ENCODE measurements at places on chromosomes 2 and 18. TPM values are rescaled to one million over a fixed set of nuclear protein-coding genes. Genes with fewer than 3 reads are reported as not detected.

CCDC121 gene
- 0.67 TPM for polyA plus RNA-seq

LYPD1 gene
- polyA plus RNA-seq: 66.2 TPM

SLC14A1 gene
- 18.3 TPM for polyA plus RNA-seq

TCF23 gene
- not detected for polyA plus RNA-seq

EML4 gene
- 24.8 TPM for polyA plus RNA-seq

CYTIP gene
- not detected for polyA plus RNA-seq

ALPI gene
- polyA plus RNA-seq: not detected

SMAD7 gene
- 17.9 TPM for polyA plus RNA-seq

MYO5B gene
- 0.24 TPM for polyA plus RNA-seq

PRKAG3 gene
- polyA plus RNA-seq: not detected

DCDC2C gene
- not detected for polyA plus RNA-seq

MBP gene
- polyA plus RNA-seq: 0.72 TPM

GRCh38 chr2:45184606-45185005, 175.4 kb upstream of the SIX2 start:
- peak; percentile 61 for DNase-seq

DNA sequence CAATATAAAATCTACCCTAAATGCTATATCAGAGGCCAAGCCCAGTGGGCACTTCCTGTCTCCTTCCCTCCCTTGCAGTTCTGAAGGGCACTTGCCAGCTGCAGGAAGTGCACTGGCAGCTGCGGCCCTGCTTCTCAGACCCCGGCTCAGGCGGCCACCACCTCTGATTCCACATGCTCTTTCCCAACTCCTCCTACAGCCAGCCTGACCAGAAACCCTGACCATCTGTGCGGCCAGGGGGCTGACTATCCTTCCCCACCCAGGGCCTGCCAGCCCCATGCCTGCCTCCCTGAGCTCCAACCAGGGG, 88.6 kb downstream of the ZBTB7C start:
- DNase-seq: no peak

DNA sequence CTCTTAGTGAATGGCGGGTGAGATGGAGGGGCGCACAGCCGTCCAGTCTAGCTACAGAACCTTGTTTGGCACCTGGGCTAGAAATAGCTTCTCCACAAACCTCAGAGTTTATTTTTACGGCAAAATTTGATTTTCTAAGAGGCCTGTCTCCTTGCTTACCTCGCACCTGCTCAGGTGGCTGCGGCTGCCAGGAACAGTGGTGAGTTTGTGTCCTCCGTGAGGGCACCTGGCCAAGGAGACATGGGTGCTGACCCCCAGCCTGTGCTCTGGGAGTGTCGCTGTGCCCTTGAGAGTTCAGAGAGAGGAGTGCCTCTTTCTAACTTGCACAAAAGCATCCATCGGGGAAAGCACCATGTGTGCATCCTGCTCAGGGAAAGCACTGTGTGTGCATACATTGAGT, 97.2 kb downstream of the KLHL29 start:
- no peak for DNase-seq

DNA sequence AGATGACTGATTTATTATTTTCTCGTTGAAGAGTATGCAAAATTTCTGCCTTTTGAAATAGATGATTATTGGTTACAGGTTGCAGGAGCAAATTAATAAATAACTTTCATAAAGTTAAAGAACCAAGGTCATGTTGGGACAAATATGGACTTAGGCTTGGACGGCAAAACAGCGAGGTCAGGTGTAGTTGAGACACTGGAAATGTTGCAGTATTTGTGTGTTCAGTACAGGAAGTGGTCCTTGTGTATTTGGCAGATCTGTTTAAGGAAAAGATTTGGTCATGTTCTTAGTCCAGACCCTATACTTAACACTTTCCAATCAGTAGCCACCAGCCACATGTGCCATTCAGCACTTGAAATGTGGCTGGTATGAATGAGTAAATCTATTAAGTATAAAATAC, 486.5 kb downstream of the TDRD15 start:
- no peak for DNase-seq

DNA sequence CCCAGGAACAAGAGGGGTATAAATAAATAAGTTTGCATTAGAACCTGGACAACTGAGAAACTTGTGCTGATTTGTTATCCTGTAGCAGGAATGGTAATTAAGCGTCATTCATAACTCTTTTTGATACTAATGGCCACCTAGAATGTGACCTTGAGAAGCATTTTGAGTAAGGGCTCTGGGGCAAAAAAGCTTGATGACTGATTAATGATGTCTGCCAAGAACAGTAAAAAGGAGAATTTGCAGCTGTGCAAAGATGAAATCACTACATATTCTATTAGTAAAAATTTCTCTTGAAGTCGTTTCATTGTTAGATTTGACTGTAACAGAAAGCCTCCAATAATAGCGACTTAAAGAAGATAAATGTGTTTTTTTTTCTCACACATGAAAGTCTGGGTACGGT, 157.7 kb downstream of the PRKCE start:
- DNase-seq: no peak

- no peak for DNase-seq
Measured at GRCh38 chr2:162710287-162710890, 128.2 kb downstream of the KCNH7 start.

GRCh38 chr18:39698436-39698835, 2132.8 kb upstream of the CELF4 start:
- DNase-seq: no peak

GRCh38 chr18:69387186-69387585, 13.5 kb upstream of the DOK6 start:
- no peak for DNase-seq

DNA sequence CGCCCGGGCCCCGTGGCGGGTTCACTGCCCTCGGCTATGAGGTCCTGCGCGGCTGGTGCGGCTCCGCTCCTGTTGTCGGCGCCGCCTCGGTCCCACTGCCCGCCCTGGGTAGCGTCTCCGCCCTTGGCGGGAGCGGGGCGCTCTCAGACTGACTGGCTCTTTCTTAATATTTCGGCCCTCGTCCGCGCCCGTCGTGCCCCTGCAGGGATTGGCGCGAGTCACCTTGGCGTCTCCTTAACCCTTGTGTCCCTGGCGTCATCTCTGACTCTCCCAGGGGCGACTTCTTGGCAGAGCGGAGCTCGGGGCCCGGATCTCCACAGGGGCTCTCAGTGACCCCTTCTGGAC, 1.3 kb downstream of the PTMA start:
- DNase-seq: no peak

GRCh38 chr2:5537180-5537688, 154.9 kb upstream of the SOX11 start:
- DNase-seq: no peak

DNA sequence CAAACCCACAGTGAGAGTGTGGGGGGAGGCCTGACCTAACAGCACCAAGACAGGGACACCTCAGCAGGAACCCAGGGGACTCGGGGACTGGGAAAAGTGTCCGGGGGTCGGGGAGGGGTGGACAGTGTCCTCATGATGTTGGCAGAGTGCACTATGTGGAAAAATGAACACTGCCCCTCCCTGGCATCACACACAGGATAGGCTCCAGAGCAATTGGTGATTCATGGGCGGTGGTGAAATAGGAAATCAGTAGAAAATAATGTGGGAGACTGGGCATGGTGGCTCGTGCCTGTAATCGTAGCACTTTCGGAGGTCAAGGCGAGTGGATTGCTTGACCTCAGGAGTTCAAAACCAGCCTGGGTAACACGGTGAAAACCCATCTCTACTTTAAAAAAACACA, 3.6 kb upstream of the ANO7 start:
- no peak for DNase-seq

- peak; percentile 99 for DNase-seq
Measured at GRCh38 chr2:195561116-195561921, 95.7 kb upstream of the SLC39A10 start.

DNA sequence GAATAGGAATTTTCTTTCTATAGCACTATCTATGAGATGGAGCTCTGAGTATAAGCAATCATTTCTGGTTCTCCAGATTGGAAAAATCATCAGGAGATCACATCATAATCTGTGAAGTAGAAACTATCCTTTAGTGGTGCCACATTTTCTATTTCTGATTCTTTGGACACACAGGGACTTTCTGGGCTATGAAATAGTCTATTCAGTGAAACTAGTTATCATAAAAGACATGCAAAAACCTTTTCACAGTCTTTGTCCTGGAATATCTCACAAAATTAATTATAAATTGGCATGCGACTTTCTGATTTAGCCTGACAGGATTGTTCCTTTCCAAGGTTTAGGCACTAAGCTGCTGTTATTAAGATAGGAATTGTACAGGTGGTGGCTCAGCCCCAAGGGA, 428.6 kb downstream of the DLGAP1 start:
- no peak for DNase-seq

GRCh38 chr18:67451960-67452359, 64.6 kb downstream of the DSEL start:
- no peak for DNase-seq

GRCh38 chr2:108919571-108920373, 69.2 kb downstream of the EDAR start:
- no peak for DNase-seq

- peak; percentile 97 for DNase-seq
Measured at GRCh38 chr18:58362027-58362575, 266.8 kb downstream of the ALPK2 start.

- DNase-seq: peak; percentile 77
Measured at GRCh38 chr2:223008162-223008561, 43.8 kb upstream of the KCNE4 start.

GRCh38 chr2:3193443-3194330, 183.9 kb downstream of the EIPR1 start:
- peak; percentile 16 for DNase-seq

GRCh38 chr18:79769698-79770500, 27.8 kb upstream of the KCNG2 start:
- DNase-seq: no peak

DNA sequence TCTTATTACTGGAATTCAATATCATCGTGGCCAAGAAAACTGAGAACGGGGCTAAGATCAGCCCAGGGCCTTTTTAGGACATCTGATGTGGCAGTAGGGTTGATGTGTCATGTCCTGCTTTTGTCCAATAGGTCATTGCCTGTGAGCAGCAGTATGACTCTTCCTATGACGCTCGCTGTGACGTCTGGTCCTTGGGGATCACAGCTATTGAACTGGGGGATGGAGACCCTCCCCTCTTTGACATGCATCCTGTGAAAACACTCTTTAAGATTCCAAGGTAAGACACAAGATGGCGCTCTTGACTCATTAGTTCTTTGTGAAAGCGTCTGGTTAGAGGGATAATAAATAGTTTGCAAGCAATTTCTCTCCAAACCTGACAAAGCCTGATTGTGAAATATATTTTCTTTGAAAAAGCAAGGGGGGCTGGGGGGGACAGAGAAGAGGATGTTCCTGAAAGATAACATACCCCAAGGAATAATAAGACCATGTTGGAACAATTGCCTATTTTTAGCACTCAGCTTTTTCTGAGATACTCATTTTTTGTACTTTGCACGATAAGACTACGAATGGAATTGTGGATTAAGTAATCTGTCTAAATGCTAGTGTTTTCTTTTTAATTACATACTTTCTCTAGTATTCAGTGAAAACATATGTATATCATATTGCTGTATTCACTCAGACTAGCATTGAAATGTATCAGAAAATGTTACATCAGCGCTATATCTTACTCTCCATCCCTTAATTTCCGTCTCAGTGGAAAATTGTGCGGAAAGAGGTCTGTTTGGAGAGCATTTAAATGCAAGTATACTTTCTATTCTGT, 58.1 kb downstream of the MYO3B start:
- peak; percentile 54 for DNase-seq

- DNase-seq: no peak
Measured at GRCh38 chr18:11027862-11028261, 121.5 kb downstream of the PIEZO2 start.
